Cerebellum (tissue), 4 donors: ENCODE measurements at places on chromosomes 2 and 18. TPM values are rescaled to one million over a fixed set of nuclear protein-coding genes. Genes with fewer than 3 reads are reported as not detected.

CRYBA2 gene
- not detected for total RNA-seq

CRYGC gene
- not detected for total RNA-seq

CSRNP3 gene
- 98.3 TPM for total RNA-seq

TRIM43 gene
- total RNA-seq, result 1.1 TPM

G6PC2 gene
- total RNA-seq, result not detected

SGO2 gene
- 13.9 TPM for total RNA-seq

IL36G gene
- not detected for total RNA-seq

KANSL1L gene
- 87.2 TPM for total RNA-seq

DOCK10 gene
- total RNA-seq, result 53.0 TPM
